Activated CD8-positive, alpha-beta memory T cell treated with anti-CD3 and anti-CD28 coated beads, Interleukin-2, amount 50 U/mL, for 4 hours (primary cell): ENCODE measurements at places on chromosomes 11 and 22.

GRCh38 chr11:8871962-8872361 is 39.0 kb upstream of the AKIP1 start:
- DNase-seq: no peak

GRCh38 chr11:127338380-127339259 is 338.1 kb upstream of the KIRREL3 start:
- DNase-seq: no peak

- no peak for DNase-seq
Measured at GRCh38 chr22:28331695-28332094, 347.9 kb downstream of the TTC28 start.

DNA sequence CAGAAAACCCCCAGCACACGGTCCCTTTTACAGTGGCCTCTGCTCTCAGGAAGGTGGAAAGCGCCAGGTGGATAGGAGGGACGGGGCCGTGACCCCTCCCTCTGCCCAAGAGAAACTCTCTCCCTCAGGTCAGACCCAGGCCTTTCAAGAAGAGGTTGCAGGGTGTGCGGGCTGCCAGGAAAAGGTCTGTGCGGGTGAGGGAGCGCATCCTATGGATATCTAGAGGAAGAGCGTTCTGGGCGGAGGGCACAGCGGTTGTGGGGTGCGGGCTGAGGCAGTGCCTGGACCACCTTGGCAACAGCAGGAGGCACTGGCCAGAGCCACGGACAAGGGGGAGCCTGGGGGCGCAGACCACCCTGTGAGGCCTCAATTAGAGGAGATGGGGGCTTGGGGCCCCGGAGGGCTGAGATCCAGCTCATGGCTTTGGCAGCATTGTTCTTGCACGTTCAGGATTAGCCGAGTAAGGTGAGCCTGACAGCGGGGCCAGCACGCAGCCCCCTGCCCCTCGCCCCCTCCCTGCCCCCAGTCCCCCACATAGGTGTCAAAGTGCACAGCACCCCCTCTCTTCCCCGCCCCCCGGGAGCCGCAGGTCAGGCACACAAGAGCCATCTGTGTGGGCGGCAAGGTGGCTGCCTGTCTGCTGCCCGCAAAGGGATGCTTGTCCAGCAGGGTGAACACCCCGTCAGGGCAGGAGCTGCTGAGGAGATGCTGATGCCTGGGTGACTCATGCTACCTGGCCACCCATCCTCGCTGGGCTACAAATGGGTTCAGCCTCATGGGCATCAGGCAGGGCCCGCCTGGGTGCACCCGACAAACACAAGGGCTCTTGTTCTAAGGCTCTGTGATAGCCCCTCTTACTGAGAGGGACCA is 92.8 kb upstream of the KCNQ1OT1 start:
- DNase-seq: peak; percentile 14

DNA sequence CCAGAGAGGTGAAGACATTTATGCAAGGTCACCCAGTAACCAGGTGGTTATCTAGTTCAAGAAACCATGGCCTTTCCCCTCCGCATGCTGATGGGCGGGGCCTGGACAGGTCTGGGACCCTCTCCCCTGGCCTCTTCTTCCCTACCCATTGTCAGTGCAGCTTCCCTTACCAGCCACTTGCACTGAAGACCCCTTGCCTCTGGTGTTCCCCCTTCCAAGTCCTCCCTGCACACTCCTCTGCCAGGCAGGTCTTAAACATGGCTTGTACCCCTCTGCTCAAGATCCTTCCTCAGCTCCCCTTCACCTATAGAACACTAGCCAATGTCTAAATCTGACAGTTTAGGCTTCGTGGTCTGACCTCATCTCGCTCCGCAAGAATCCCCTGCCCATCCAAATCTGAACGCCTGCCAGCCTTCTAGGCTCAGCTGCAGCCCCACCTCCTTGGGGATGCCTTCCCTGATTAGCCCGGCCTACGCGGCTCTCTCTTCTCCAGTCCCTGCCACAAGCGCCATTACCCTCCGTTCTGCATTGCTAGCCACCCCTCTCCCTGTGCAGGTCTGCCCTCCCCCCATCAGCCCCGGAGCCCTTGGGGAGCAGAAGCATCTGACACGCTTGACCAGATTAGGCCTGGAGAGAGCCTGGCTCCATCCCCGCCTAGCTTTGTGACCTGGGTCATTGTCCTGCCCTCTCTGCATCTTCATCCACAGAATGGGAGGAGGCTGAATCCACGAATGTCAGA is 213.8 kb downstream of the DSCAML1 start:
- DNase-seq: no peak

- DNase-seq: no peak
Measured at GRCh38 chr11:13440100-13440855, 22.7 kb downstream of the BTBD10 start.

- no peak for DNase-seq
Measured at GRCh38 chr11:70944636-70945035, 307.7 kb downstream of the SHANK2 start.

DNA sequence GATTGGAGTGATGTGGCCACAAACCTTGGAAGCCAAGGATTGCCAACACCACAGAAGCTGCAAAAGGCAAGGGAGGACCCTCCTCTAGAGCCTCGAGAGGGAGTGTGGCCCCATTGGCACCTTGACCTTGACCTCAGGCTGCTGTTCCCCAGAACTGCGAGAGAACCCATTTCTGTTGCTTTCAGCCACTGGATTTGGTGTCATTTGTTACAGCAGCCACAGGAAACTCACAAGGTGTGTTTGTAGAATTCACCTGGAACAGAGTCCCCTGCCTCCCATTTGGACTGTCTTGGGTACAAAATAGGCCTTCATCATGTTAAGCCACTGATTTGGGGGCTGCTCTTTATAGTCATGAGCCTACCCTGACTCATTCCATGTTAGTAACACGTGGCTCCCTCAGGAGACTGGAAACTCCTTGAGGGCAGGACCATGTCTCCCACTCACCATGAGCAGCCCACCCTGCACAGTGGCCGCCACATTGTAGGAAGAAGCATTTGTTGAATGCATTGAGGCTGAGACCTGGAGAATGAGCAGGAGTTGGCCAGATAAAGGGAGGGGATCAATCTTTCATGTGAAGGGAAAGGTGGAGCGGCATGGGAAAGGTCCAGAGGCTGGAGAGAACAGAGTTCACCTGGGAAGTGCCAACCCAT is 8.3 kb downstream of the C11orf86 start:
- no peak for DNase-seq

DNA sequence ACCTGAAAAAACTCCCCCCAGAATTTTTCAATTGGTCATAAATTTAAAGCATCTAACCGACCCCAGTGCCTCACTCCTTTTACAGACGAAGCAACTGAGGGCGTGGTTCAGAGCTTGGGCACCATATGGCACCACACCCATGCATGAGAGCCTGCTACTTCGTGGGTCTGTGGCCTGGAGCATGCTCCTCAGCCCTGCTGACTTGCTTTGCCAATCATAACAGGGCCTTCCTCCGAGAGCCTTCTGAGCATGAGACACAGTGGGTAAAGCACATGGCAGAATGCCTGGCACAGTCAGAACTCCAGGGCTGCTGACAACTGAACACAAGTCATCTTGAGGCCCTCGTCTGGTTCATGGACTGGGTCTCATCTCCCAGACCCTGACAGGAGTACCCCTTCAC is 33.3 kb downstream of the HIRA start:
- no peak for DNase-seq

DNA sequence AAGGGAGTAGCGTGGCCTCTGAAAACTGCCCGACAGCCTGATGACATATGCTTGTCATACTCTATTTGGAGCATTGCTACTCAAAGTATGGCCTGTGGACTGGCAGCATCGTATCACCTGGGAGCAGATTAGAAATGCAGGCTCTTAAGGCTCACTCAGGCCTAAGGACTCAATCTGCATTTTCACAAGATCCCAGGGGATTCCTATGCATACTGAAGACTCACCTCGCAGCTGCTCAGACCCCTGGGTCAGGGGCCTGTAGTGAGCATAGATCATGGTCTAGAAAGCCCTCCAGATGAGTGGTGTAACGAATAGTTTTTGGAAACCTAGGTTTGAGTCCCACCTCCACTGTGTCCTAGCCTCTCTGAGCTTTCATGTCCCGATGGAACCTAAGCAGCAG is 126.3 kb downstream of the FEZ1 start:
- DNase-seq: no peak

- DNase-seq: peak; percentile 33
Measured at GRCh38 chr11:17343907-17344306, 7.7 kb upstream of the NCR3LG1 start.

DNA sequence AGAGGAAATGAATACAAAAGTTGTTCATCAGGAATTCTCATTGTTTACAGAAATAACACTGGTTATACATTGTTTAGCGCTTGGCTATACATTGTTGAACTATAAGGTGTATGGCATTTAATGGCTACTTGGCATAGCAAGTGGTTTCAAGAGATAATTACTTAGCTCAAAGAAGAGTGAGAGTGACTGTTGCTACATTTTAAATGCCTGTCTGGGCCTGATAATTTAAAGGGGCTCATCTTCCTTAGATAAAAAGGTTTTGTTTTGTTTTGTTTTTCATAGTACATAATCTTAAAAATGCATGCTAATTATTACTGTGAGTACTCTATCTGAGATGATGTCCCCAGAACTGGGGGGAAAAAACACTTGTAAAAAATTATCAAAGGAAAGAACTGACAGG is 1.5 kb upstream of the SMPD1 start:
- DNase-seq: no peak

DNA sequence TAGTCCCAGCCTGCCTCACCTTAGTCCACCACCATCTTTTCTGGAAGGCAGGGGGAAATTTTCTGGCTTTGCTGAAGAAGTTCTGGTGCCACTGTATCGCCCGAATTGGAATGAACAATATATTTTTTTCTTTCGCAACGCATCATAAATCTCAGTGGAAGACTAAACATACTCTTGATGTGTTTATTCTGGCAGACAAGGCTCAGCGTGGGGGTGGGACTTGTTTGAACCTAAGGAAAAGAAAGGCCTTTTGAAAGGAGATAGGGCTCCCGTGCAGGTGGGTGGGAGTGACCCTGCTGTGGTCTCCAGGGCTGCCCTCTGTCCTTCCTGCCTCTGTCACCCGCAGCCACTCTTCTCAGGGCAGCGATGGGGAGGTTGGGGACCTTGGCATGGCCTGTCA is 42.5 kb downstream of the CD82 start:
- no peak for DNase-seq

GRCh38 chr11:100687054-100687629 is at the start of gene ARHGAP42:
ARHGAP42 (plus strand) TSS chr11:100687288; CDS start chr11:100687679, 391 bp downstream.
- DNase-seq: no peak

- no peak for DNase-seq
Measured at GRCh38 chr11:124115782-124116616, 749 bp downstream of the VWA5A start.

- DNase-seq: peak; percentile 73
Measured at GRCh38 chr11:44861849-44862557, 88.7 kb downstream of the TP53I11 start.

DNA sequence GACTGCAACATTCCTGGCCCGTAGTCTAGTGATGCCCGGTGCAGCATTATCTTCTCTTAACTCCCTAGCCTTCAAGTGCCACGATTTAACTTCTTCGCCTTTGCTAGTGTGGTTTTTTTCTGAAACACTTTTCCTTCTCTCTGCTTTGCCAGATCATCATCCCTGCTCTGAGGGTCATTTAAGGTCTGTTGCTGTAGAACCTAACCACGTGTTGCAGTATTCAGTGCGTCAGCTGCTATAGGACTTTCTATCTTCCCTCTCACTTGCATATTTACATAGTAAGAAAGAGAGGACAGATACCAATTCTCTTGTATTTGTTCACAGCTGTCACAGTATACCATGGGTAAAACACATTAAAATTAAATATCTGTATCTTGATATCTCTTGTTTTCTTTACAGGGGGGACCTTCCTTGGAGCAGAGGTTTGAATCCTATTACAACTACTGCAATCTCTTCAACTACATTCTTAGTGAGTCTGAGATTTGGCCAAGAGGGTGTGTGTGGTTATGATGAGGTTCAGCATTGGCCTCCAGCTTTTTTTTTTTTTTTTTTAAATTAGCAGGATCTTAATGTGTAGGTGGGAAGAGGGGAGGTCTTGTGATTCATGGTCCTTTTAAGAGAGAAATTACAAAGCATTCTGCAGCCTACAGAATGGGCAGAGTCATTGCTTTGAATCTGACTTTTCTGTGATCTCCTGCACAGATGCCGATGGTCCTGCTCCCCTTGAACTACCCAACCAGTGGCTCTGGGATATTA is 13.5 kb downstream of the EIF3L start:
- no peak for DNase-seq

DNA sequence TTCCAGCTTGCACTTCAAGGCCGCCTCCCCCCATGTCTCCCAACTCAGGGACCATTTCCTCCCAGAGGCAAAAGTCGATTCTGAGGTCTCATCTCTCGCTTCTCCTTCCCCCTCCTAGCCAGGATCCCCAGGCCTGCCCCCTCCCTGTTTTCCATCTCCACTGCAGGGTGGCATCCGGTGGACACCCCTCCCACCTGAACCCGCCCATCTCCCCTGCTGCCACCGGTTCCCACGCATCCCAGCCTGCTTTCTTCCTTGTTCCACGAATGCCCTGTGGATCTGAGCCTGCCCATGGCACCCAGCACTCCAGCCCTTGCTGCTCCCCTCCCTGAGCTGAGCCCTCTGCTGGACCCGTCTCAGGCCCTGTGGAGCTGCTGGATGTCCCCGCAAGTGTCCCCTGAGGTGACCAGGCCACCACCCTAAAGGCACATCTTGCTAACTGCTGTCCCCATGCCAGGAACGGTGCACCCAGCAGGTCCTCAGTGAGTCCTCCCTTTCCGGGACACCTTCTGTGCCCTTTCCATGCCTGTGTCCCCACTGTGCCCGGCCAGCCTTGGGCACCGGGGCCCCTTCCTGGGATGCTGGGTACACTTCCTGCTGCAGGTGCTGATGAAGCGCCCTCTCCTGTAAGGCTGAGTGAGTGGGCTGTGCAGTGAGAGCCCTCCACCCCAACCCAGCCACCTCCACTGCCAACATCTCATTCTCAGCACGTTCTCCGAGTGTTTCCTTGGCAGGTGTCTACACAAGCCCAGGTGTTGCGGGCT is 936 bp downstream of the IL17REL start:
- peak; percentile 16 for DNase-seq

- DNase-seq: no peak
Measured at GRCh38 chr11:121238956-121239355, 53.6 kb upstream of the SC5D start.

DNA sequence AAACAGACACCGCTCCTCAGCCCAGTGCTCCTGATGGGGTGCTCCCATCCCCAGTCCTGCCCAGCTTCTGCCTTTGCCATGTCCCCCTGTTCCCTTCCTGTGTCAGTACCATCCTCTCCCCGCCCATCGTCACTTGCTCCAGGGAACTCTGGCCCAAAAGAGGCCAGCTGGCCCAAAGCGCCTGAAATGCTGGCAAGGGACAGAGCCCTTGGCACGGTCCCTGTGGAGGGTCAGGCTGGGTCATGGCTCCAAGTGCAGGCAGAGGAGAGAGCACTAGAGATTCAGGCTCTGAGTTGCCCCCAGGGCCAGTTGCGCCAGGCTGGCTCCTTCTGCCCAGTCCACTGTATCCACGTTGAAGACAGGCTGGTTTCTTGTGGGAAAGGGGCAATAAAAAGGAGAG is 8.4 kb upstream of the HDHD5 start:
- DNase-seq: no peak

DNA sequence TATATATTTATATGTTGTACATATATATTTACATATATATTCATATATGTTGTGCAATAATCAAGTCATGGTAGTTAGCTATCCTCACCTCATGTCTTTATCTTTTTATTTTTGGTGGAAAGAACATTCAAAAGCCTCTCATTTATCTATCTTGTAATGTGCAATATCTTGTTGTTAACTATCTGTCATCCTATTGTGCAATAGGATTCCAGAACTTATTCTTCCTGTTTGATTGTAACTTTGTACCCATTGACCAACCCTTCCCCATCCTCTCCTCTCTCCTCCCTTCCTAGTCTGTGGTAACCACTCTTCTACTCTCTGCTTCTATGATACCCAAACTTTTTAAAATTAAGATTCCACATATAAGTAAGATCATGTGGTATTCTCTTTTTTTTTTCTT is 115.6 kb upstream of the PDGFD start:
- DNase-seq: no peak

GRCh38 chr22:22030493-22031182 is 48.1 kb upstream of the TOP3B start:
- DNase-seq: no peak
